ENCODE measurements at places on chromosomes 6 and 20. TPM values are rescaled to one million over a fixed set of nuclear protein-coding genes. Genes with fewer than 3 reads are reported as not detected.

FBXO30 gene
- 13.4 TPM for total RNA-seq

ECI2 gene
- total RNA-seq = 53.3 TPM

CDH4 gene
- 1.9 TPM for total RNA-seq

MACROD2 gene
- 16.8 TPM for total RNA-seq

C6orf58 gene
- total RNA-seq = not detected

HTR1E gene
- 0.87 TPM for total RNA-seq

UBE2C gene
- 21.4 TPM for total RNA-seq

SCAND1 gene
- total RNA-seq = 136 TPM

NAA20 gene
- total RNA-seq = 41.3 TPM

GSTA3 gene
- 28.7 TPM for total RNA-seq

ESR1 gene
- total RNA-seq = 4.3 TPM

STMND1 gene
- total RNA-seq = 22.1 TPM

RSPO4 gene
- 2.2 TPM for total RNA-seq

GLP1R gene
- total RNA-seq = 0.55 TPM

NRSN1 gene
- 0.37 TPM for total RNA-seq

RIPOR3 gene
- total RNA-seq = 22.1 TPM

SLC22A16 gene
- 25.0 TPM for total RNA-seq

HMGN4 gene
- 69.4 TPM for total RNA-seq

MKKS gene
- total RNA-seq = 16.0 TPM

HLA-DPA1 gene
- total RNA-seq = 26.5 TPM

C6orf163 gene
- total RNA-seq = 17.4 TPM

GSTA2 gene
- 85.9 TPM for total RNA-seq

CST7 gene
- total RNA-seq = 0.56 TPM

PERP gene
- 7.0 TPM for total RNA-seq

ATP9A gene
- total RNA-seq = 89.3 TPM

PNLDC1 gene
- total RNA-seq = 19.9 TPM

RNF39 gene
- 4.3 TPM for total RNA-seq

FAM184A gene
- total RNA-seq = 36.3 TPM

MYLK4 gene
- 0.71 TPM for total RNA-seq

SLC22A7 gene
- not detected for total RNA-seq

PTK6 gene
- total RNA-seq = not detected

ROS1 gene
- 1.1 TPM for total RNA-seq

CENPW gene
- total RNA-seq = 16.0 TPM

TRAPPC3L gene
- total RNA-seq = not detected

TCF15 gene
- total RNA-seq = 3.7 TPM
